ENCODE measurements at places on chromosomes 5 and 9.

DNA sequence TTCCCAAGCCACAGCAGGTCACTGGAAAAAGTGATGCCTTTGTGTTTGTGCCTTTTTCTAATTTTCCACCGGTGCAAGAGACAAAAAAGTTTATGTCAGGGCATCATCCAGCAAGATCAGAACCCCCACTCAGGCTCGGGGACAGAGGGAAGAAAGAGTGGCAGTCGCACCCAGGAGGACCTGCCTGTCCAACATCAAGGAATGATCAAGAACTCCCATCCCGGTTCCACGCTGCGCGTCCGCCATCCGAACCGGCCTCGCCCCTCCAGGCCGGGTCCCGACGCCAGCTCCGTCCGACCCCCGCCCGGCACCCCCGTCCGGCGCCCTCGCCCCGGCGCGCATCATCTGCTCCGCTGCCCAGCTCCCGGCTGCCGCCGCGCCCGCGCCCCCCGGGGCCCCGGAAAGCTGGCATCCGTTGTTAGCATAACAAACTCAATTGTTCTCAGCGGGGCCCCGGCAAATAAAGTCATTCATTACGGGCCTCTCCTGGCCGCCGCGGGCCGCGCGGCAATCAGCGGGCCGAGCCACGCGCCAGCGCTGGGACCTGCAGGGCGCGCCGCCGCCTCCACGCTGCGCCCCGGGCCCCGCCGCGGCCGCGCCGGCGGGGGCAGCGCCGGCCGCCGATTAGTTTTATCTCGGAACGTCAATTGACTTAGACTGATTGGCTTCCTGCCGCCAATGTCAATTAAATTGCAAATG, 48.1 kb downstream of the PAX5 start:
- no peak for DNase-seq

DNA sequence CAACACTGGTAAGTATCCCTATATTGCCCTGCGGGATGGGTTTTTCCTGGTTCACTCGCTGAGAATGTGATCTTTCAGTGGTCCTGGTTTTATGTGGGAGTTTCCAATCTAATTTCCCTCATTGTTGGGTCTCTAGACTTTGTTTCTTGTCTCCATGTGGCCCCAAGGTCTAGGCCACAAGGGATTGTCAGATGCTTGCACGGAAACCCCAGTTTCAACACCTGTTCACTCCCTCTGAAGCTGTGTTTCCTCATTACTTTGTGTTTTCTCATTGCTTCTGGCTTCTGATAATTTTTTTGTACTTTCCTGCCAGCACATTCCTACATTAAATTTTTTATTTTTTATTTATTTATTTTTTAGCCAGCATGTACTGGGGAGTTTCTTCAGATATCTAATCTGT, 191.5 kb downstream of the TTLL11 start:
- no peak for DNase-seq

- no peak for DNase-seq
Observed at GRCh38 chr5:89849830-89850512, 559.6 kb downstream of the CETN3 start.

- no peak for DNase-seq
Observed at GRCh38 chr5:178293400-178293799, 60.8 kb upstream of the PHYKPL start.

GRCh38 chr5:135020111-135020895, 13.7 kb downstream of the PITX1 start:
- no peak for DNase-seq

DNA sequence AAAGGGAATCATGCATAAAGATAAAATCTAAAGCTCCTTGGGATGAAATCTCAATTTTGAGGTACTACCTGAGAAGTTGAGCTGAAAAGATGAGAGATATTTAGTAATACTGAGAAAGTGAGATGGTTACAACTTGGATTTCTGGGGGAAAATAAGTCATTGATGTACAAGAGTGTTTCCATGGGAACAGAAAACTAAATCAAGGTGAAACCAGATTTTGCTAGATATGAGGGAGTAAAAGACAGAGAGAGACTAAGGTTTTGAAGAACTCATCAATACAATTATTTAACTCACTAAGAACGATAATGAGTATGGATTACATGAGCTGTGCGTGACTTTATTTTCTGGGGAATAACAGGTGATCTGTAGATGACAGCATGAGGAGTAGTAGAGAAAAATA, 10.2 kb upstream of the ST8SIA4 start:
- DNase-seq: no peak

- no peak for DNase-seq
Observed at GRCh38 chr5:93461756-93462155, 119.3 kb downstream of the NR2F1-AS1 start.

DNA sequence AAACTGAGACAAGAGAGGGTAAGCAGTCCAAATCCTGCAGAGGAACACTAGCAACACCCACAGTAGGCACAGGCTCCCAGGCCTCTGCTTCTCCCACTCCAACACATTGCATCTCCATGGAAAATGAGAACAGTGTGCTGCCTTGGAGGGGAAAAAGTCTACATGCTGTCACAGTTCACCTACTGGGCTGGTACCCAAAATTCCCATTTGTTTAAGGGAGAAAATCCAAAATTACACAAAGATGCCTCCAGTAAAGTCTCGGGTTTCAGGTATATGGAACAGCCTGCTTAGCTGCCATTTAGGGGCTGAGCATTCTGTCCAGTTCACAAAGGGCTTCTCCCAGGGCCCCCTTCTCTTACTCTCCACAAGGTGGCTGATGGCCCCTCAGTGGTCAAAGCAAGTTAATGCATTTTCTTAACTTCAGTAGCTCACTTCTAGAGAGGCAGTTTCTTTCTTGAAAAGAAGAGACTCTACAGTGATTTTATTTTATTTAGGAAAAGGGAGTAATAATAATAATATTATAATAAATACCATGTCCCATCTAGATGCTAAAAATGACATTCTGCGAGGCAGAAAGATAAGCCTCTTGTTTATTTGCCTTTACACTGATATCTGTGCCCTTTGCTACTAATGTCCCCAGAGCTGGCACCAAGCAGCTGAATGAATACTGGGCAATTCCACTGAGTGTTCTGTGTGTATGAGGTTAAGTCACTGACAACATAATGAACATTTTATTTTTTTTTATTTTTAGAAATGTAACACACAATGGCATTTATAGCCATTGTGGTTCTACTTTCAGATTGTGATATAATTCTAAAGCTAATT, 89.4 kb downstream of the RGS7BP start:
- no peak for DNase-seq

DNA sequence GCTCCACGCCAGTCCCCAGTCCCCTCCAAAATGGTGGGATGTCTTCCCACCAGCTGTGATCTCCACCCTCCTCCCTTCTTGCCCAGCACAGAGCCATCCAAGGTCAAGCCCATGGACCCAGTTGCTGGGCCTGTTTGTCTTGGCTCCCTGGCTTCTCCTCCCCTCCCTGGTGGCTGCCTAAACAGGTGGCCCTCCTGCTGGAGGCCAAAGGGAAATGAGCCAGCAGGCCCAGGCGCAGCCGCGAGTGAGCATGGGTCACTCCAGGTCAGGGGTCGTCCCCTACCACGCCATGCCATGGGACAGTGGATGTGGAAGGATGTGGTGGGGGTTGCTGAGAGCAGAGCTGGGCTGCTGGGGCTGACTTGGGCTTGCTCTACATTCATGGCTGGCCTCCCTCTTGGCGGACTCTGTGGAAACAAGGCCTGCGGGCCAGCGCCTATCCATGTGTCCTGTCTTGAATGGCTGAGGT, 33.6 kb downstream of the COL15A1 start:
- DNase-seq: no peak

DNA sequence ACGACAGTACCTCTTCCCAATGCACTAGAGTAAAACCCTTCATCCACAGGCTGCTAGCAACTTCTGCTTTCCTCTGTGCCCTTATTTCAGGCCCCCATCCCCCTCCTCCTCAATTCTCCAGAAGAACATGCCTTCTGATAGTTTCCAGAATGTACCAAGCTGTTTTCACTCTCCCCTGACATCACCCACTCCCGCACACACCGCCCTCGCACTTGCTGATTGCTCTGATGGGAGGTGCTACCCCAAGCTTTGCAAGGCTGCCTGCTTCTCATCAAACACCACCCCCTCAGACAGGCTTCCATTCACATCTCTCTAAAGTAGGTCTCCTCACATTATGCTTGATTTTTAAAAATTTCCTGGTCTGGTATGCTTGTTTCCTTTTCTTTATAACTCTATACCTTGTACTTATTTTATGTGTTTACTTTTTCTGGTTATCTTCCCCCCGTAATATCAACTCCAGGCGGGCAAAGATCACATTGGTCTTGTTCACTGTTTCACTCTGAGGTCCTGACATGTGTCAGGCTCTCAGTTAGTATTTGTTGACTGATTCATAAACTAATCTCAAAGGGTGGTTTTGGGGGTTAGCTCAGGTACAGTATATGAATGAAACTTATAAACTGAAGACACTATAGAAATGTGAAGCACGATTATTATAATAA, 91.0 kb upstream of the C9orf72 start:
- no peak for DNase-seq
